ENCODE measurements at places on chromosomes 3 and 15.

DNA sequence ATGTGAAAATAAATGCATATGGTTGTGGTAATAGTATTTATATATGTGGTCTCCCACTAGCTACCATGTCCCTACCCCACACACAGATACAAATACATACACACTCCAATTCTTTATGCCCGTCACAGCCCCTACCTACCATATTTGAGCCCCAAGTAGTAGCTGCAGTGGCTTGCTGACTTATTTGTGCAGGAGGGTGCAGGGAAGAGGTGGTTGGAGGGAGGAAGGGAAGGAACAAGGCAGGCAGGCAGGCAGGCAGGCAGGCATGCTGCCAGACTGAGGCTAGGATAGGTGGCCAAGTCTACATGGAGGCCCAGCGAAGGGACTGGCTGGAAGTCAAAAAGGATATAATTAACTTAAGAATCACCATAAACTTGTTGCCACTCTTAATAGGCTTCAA, 82.9 kb downstream of the SCN11A start:
- DNase-seq = no peak

- no peak for DNase-seq
These were observed 93.4 kb downstream of the FNDC3B start for GRCh38 chr3:172132721-172133311.

DNA sequence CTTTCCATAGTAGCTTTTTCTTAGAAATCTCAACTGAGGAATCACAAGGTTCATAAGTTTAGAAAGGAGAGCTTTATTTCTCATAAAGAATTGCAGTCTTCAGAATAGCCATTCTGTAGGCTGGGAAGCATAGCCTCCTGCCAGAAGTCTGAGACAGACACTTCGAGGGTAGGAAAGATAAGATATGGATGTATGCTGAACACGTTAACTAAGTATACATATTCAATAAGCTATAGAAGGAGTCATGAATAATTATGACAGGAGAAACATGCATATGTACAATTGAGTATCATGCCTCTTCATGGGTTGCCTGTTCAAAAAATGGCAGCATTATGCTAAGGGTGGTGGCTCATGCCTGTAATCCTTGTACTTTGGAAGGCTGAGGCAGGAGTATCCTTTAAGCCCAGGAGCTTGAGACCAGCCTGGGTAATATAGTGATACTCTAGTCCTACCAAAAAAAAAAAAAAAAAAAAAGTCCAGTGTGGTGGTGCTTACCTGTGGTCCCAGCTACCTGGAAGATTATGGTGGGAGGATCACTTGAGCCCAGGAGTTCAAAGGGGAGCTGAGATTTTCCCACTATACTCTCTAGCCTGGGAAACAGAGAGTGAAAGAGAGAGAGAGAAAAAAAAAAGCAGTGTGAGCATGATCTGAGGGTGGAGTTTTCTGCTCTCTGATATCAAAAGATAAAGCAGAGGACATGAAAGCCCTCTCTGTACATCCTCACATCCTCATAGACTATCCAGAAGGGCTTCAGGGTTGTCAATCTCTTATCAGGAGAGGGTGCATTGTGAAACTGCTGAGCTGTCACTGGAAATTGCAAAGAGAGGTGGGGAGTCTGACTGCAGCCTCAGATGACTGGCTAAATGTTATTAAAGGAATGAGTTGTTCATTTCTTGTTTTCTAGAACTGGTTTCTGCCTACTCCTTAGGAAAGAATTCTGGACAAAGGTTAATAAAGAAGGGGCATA, 23.6 kb upstream of the CADPS start:
- DNase-seq = no peak

GRCh38 chr3:194870394-194871110, 184.9 kb downstream of the FAM43A start:
- DNase-seq = no peak

GRCh38 chr3:60028233-60028632, 978.4 kb upstream of the CFAP20DC start:
- no peak for DNase-seq

DNA sequence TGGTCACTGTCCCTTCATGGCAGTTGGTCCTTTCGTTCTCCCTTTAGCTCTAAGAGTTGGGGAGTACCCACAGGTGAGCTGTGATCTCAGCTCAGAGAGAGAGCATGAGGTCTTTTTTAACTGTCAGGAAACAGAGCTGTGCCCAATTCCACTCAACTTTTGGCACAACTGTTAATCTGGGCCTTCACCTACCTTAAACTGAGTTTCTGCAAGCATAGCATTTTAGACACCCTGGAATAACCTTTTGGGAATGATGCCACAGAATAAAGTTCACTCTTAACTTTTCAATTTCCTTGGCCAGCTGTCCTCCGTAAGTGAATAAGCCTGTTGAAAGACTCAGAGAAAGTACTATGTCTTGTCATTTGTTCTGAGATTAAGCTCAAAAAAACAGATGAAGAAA, 35.9 kb downstream of the TUBGCP4 start:
- DNase-seq = no peak

DNA sequence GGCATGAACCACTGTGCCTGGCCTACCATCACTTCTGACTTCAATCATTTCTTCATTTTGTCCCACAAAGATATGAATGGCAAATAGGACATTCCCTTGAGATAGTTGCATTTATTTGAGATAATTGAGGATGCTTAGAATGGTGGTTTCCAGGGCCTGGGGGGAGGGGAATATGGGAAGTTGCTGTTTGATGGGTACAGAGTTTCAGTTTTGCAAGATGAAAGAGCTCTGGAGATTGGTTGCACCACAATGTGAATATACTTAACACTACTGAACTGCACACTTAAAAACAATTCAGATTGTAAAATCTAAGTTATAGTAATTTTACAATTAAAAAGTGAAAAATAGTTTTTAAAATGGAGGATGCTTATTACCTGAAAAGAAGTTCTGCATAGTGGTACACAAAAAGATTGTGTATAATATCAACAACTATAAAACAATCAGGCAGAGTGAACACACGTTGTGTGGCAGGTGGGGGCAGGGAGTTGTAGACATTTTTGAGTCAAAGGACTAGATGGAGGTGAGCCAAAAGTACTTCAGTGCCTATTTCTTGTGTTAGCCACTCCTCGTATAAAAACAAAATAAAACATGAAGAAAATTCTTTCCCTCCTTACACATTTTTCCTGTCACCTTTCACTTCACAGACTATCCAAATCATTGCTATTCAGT, 18.5 kb upstream of the RIOX2 start:
- DNase-seq = no peak

- no peak for DNase-seq
These were observed 27.8 kb downstream of the COL8A1 start for GRCh38 chr3:99666201-99666600.

GRCh38 chr3:180421221-180421620, 180.7 kb upstream of the TTC14 start:
- no peak for DNase-seq

GRCh38 chr3:141814375-141814774, 51.2 kb downstream of the GRK7 start:
- no peak for DNase-seq

Data from CD4-positive, alpha-beta T cell treated with Interleukin-21 for 1 hour (primary cell).